ENCODE measurements at places on chromosomes 16 and 17.

GRCh38 chr16:19542138-19542821 lies 13.2 kb upstream of the VPS35L start:
- DNase-seq = no peak

- DNase-seq = no peak
Measured at GRCh38 chr16:9610727-9611126, 519.3 kb downstream of the HAPSTR1 start.

GRCh38 chr16:65305266-65305959 lies 183.6 kb upstream of the CDH11 start:
- no peak for DNase-seq

- no peak for DNase-seq
Measured at GRCh38 chr16:88921591-88921990, 55.1 kb upstream of the PABPN1L start.

GRCh38 chr17:48746916-48747444 lies 18.4 kb upstream of the HOXB13 start:
- DNase-seq = no peak
